ENCODE measurements at places on chromosomes 7 and 10.

DNA sequence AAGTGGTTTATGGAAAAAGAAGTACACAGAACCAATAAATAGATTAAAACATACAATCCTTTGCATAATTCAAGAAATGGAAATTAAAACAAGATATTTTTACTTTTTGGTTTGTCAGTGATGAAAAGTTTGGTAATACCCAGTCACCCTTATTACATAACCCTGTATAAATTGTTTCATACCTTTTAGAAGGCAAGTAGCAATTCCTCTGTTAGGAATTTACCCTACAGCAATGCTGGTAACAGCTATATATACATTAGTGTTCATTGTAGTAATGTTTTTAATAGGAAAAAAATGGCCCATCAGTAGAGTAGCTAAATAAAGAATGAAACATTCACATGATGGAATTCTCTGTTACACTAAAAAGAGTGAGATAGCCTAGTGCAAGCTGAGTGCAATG is 42.7 kb downstream of the PTPN12 start:
- H3K4me1 ChIP-seq: no peaks in the 10 kb centered on the region
- H3K27ac ChIP-seq: peak overlapping the region; percentile 21
- DNase-seq: no peak
- no peaks in the 10 kb centered on the region for H3K27me3 ChIP-seq
- H3K36me3 ChIP-seq: peaks cover 15% of the 10 kb centered on the region

- peaks cover 6% of the 10 kb centered on the region for H3K4me1 ChIP-seq
- no peaks in the 10 kb centered on the region for H3K27me3 ChIP-seq
- DNase-seq: no peak
Measured at GRCh38 chr7:29965030-29965429, 24.6 kb downstream of the SCRN1 start.

DNA sequence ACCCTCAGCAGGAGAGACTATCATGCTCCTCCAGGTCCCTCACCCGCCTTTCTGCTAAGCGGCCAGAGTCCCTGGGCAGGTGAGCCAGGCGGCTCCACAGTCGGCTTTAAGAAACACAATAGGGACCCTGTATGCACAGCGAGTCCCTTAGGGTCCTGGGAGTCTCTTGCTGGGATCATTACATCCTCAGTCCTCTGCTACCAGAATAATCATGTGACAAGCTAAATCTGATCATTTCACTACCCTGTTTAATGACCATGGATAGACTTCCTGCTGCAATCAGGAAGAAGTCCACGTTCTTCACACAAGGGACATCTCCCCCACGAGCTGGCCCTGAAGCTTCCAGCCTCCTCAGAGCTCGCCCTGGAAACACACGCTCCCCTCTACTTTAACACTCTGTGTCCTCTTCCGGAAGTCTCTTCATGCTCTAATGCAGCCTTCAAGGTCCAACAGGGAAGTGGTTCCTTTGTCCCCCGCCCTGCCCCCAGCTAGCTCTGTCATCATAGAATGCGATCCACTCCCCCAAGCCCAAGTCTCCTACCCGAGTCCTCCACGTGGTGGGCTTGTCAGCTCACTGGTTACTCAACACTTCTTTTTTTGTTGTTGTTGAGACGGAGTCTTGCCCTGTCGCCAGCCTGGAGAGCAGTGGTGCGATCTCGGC is 101.5 kb downstream of the RNF216 start:
- no peaks in the 10 kb centered on the region for H3K27me3 ChIP-seq
- H3K4me1 ChIP-seq: peaks cover 42% of the 10 kb centered on the region
- peaks cover 5% of the 10 kb centered on the region for H3K36me3 ChIP-seq
- H3K4me3 ChIP-seq: no peak overlapping the region

DNA sequence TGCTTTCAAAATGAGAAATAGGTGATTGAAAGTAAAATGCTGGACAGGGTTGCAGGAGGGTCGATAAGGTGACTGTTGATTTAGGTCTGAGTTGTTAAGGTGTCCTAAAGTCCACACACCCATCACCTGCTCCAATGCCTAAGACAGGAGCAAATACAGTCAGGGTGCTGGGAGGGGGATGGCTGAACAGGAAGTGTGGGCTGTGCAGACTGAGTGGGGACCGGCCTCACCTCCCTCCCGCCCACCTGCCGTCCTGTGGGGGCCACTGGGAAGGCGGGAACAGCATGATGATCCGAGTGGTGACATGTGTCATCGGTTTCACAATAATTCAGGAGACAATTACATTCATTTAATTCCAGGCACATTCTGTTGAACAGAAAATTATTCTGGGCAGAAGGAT is 260.8 kb downstream of the DNAJB6 start:
- H3K27me3 ChIP-seq: no peaks in the 10 kb centered on the region
- no peaks in the 10 kb centered on the region for H3K36me3 ChIP-seq
- H3K27ac ChIP-seq: no peak overlapping the region
- no peak overlapping the region for H3K4me3 ChIP-seq

DNA sequence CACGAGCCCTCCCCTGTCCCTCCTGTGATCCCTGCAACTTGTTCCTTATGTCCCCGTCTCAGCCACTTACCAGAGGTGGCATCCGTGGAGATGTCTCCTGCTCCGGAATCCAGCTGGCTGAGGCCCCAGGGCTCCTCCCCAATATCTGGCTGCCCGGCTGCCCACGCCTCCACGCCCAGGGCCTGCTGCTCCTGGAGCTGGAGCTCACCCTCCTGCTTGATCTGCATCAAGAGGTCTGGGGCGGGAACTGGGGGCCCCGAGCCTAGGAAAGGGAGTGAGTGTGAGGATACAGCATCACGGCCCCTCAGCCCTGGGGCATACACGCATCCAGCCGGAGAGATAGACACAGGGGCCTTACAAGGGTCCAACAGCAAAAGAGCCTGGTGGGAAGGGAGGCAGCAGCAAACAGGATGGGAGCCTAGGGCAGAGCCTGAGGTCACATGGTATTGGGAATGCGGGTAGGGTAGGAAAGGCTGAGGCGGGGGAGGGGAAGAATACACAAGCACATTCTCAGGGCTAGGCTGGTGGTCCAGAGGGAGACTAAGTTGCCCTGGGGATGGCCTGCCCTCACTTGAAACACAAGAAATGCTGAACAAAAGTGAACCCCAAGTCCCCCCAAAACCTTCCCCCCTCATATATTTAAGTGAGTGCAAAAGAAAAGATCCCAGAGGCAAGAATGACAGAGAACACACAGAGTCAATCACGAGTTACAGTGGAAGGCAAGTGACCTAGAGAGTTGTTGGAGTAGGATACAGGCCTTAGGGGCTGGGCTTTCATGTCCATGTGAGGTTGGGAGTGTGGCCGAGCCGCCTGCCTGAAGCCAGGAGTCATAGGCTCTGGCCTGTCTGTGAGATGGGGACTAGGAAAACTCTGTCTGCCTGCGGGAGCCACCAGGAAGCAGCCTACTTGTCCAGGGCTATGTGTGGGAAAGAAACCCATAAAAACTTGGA is 16.9 kb upstream of the ZNF777 start:
- no peak overlapping the region for H3K27ac ChIP-seq
- H3K36me3 ChIP-seq: peaks cover 52% of the 10 kb centered on the region
- DNase-seq: peak; percentile 62
- no peaks in the 10 kb centered on the region for H3K27me3 ChIP-seq

DNA sequence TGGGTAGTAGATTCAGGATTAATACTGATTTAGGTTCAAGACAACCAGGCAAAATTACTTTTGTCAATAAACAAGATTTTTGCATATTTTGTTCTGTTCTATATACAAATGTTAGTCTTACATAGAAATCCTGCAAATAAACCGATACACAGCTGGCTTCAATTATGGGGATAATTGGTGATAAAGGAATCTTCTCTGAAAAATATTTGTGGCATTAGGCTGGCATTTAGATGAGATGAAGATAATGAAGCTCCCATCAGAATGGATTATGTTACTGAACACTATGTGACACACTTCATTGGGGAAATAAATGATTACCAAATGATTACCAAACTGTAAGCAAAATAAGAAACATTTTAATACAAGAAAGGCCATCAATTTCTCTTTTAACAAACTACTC is 65.8 kb downstream of the NT5C2 start:
- peaks cover 28% of the 10 kb centered on the region for H3K36me3 ChIP-seq
- no peak overlapping the region for H3K27ac ChIP-seq
- no peaks in the 10 kb centered on the region for H3K27me3 ChIP-seq
- no peak overlapping the region for H3K4me3 ChIP-seq
- H3K4me1 ChIP-seq: peaks cover 8% of the 10 kb centered on the region

GRCh38 chr7:99196536-99197258 is 11.2 kb downstream of the KPNA7 start:
- no peak overlapping the region for H3K27ac ChIP-seq
- H3K4me3 ChIP-seq: no peak overlapping the region
- DNase-seq: no peak

DNA sequence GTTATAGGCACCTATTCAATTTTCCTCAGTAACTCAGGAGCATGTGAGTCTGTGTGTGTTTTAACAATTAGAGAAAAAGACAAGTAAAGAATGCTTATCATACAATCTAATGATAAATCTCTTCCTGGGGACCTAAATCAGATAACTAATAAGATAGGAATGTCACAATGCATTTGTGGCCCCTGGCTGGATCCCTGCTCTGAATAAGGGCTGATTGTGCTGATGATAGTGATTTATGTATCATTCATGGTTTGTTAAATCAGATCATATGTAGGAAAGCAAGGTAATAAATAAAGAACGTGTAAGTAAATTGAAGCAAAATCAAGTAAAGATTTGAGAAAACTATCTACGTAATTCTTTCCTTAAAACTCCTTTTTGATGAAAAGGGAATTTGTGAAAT is 145.9 kb downstream of the C7orf25 start:
- H3K36me3 ChIP-seq: peaks cover 3% of the 10 kb centered on the region
- no peak for DNase-seq
- peaks cover 42% of the 10 kb centered on the region for H3K4me1 ChIP-seq
- peaks cover 20% of the 10 kb centered on the region for H3K27me3 ChIP-seq
- H3K4me3 ChIP-seq: peak overlapping the region; percentile 35
- H3K27ac ChIP-seq: no peak overlapping the region

DNA sequence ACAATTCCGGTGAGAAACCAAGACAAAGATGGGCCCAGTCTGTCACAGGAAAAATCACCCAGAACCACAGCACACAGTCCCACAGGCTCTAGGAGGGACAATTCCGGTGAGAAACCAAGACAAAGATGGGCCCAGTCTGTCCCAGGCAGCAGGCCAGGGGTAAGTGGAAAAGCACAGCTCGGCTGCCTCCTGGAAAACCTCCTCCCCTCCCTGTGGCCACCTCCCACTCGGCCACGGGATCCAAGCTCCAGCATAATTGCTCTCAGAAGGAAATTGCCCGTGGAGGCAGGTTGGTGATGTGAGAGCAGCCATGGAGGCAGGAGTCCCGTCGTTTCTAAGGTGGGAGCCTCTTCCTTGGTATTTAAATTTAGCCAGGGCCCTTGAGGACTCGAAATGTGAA is 95.7 kb downstream of the PLXNA4 start:
- no peaks in the 10 kb centered on the region for H3K36me3 ChIP-seq
- H3K27me3 ChIP-seq: peaks cover 22% of the 10 kb centered on the region
- peaks cover 9% of the 10 kb centered on the region for H3K4me1 ChIP-seq
- H3K4me3 ChIP-seq: no peak overlapping the region
- H3K27ac ChIP-seq: no peak overlapping the region

- peaks cover 4% of the 10 kb centered on the region for H3K4me1 ChIP-seq
- peak overlapping the region; percentile 61 for H3K27ac ChIP-seq
- DNase-seq: peak; percentile 36
- no peaks in the 10 kb centered on the region for H3K36me3 ChIP-seq
- H3K4me3 ChIP-seq: no peak overlapping the region
Measured at GRCh38 chr7:51325261-51325676, 8.7 kb upstream of the COBL start.

GRCh38 chr7:134315679-134316538 is 821 bp downstream of the SLC35B4 start:
- H3K36me3 ChIP-seq: peaks cover 3% of the 10 kb centered on the region
- peaks cover 8% of the 10 kb centered on the region for H3K27me3 ChIP-seq
- DNase-seq: no peak
- H3K4me3 ChIP-seq: peak overlapping the region; percentile 93
- peak overlapping the region; percentile 36 for H3K27ac ChIP-seq

- no peaks in the 10 kb centered on the region for H3K36me3 ChIP-seq
- H3K4me1 ChIP-seq: no peaks in the 10 kb centered on the region
- no peak for DNase-seq
Measured at GRCh38 chr7:38796626-38797501, 112.1 kb downstream of the VPS41 start.

GRCh38 chr7:36487756-36488336 is 98.2 kb downstream of the ANLN start:
- DNase-seq: no peak
- no peaks in the 10 kb centered on the region for H3K27me3 ChIP-seq

DNA sequence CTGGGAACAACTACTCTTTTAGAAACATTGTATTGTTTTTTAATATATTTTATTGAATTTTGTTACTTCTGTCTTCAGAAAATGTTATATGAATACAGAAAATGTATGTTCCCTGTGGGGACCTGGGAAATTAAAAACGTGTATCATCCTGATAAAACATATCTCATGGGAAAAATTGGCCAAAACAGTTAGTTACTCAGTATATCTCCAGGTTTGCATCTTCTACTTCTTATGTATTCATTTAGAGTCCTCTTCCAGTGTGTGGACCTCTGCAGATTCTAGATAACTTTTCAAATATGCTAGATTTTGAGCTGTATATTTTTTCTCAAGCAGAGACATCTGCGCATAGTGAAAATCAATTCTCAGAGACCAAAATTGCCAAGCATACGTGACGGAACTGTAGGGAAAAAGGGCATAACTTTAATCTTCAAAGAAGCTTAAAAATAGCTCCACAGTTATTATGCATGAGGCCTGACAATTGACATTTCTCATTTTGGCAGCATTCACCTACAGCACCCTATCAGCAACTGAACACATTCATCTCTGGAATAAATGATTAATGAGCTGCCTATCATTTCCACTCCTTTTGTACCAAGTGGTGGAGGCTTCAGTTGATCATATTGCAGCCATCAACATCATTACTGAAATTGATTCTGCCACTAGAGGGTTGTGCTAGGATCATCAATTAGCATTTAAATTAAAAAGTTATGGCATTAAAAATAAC is 26.4 kb upstream of the UMAD1 start:
- no peaks in the 10 kb centered on the region for H3K27me3 ChIP-seq
- DNase-seq: no peak
- no peaks in the 10 kb centered on the region for H3K36me3 ChIP-seq
- H3K4me1 ChIP-seq: no peaks in the 10 kb centered on the region
- no peak overlapping the region for H3K4me3 ChIP-seq

DNA sequence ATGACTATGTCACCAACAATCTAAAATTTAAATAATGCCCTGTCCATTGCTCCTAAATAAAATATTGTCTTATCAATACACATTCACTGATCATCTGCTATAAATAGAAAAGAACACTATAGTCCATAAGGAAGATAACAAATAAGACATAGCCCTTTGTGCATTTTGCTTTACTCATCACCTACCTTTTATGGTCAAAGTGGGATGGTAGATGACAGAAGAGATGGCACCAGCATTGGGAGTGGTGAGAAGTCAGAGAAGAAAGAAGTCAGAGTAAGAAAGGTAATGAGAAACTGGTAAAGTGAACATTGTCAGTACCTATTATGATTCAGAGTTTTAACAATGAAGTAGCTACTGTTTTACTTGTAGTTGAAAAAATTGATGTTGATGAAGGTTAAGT is 31.1 kb downstream of the SEMA3E start:
- no peak overlapping the region for H3K4me3 ChIP-seq
- no peaks in the 10 kb centered on the region for H3K4me1 ChIP-seq
- no peaks in the 10 kb centered on the region for H3K27me3 ChIP-seq
- H3K27ac ChIP-seq: no peak overlapping the region

GRCh38 chr7:31043051-31043471 is 9.0 kb upstream of the ADCYAP1R1 start:
- H3K27ac ChIP-seq: no peak overlapping the region
- H3K27me3 ChIP-seq: peaks cover 63% of the 10 kb centered on the region
- no peak overlapping the region for H3K4me3 ChIP-seq
- no peaks in the 10 kb centered on the region for H3K36me3 ChIP-seq
- peaks cover 13% of the 10 kb centered on the region for H3K4me1 ChIP-seq
- no peak for DNase-seq

All from type B pancreatic cell (in vitro differentiated cells).